Heart right ventricle (tissue), 16 donors: ENCODE measurements at places on chromosomes 6 and 20. TPM values are rescaled to one million over a fixed set of nuclear protein-coding genes. Genes with fewer than 3 reads are reported as not detected.

OR2H1 gene
- not detected for total RNA-seq

ADGB gene
- 3.7 TPM for total RNA-seq

EXOC2 gene
- total RNA-seq: 16.0 TPM

AP5S1 gene
- total RNA-seq: 13.9 TPM

SOBP gene
- total RNA-seq: 25.3 TPM

SPATS1 gene
- not detected for total RNA-seq

DNA sequence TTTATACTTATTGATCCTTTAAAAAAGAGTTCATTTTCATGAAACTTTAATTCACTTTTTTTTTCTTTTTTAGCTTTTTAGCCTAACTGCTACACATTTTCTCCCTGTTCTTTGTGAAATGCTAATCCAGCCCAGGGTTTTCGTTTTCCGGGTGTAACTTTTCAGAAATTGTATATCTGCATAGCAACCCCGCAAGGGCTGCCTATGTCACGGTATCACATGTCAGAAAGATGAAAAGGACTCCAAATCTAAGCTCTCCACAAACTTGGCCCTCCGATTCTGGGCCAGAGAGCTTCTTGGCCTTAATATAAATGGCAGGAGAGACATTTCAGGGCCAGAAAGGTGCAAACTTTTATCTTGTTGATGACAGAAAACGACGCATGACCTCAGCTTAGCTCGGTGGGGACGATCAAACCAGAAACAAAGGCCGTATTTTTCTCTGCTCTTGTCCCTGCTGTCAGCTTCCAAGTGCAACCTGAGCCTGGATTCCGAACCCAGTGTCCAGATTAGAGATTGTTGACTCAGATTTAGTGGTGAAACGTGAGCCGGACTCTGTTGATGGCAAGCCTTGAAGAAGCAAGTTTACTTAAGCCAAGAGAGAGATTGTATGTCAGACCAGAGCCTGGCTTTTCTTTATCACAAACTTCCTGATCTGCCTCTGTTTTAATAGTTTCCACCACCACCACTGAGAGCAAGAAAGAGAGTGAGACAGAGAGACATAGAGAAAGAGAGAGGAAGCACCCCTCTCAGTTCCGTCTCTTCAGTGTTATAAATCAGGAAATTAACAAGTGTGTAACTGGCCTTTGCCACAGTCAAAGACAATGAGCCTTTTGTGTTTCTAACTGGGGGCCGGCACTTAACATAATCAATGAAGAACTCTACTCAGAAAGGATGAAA, 157.8 kb downstream of the SCML4 start:
- no peak for DNase-seq

- no peak for DNase-seq
Observed at GRCh38 chr20:33881989-33882388, 70.8 kb downstream of the CHMP4B start.

- DNase-seq: no peak
Observed at GRCh38 chr20:19283490-19284025, 71.1 kb downstream of the SLC24A3 start.

- no peak for DNase-seq
Observed at GRCh38 chr20:32537657-32538525, 47.2 kb downstream of the NOL4L start.

DNA sequence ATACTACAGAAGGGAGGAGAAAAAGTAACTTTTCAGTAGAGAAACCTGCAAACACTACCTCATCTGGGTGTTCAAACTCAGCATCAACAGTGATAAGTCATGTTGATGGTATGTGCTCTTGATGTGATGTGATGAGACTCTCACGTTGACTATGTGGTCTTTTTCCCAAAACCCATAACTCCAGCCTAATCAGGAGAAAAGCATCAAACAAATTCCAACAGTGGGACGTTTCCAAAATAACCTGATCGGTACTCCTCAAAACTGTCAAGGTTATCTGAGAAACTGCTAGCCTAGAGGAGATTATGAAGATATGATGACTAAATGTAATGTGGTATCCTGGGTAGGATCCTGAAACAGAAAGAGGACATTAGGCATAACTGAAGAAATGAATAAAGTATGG, 41.9 kb upstream of the TAB2 start:
- DNase-seq: no peak

DNA sequence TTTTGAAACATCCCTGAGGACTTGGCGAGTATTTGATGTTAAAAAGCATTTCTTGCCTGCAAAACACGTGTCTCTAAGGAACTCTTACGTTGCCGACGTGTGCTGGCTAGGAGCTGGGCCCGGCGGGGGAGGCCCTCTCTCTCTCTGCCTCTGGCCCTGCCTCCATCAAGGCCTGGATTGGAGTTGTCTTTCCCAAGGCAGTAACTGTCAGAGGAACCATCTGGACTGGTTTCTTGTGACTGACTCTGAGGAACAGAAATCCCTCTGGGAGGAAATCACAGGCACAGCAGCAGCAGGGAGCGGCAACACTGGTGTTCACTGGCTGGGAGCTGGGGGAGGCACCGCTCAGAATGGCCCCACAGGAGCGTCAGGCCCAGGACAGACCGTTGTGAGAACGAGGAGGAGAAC, 244.2 kb downstream of the NRN1 start:
- DNase-seq: peak; percentile 32

GRCh38 chr20:25637247-25637646, 13.4 kb upstream of the NANP start:
- no peak for DNase-seq

DNA sequence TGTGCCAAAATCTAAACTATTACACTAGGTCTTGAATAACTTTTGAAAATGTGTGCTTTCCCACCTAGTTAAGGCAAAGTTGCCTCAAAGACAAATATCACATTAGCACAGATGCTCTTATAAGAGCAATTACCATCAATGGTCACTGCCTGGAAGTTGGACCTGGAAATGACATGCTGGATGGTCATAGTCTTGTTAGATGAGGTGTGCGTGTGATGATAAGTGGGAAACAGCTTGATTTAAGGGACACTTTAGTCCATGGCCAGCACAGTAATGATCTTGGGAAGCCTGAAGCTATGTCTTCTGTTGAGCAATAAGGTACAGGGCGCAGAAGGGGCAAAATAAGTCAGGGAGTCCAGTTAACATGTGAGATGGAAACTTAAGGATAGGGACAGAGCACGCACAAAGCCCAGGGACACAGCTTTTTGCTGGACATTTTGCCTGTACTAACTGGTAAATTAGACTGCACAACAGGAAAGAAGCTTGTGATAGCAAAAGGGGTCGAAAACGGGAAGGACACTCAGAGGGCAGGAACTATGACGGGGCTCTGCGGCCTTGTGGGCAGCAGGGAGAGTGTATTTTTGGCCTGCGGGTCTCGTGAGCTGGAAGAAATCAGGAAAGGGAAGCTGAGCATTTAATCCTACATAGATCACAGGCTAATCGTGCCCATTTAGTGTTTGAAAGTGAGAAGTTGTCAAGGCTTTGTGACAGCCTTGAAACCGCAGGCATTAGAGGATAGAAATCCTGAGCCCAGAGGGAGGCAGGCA, 66.7 kb upstream of the BMP2 start:
- DNase-seq: peak; percentile 57

DNA sequence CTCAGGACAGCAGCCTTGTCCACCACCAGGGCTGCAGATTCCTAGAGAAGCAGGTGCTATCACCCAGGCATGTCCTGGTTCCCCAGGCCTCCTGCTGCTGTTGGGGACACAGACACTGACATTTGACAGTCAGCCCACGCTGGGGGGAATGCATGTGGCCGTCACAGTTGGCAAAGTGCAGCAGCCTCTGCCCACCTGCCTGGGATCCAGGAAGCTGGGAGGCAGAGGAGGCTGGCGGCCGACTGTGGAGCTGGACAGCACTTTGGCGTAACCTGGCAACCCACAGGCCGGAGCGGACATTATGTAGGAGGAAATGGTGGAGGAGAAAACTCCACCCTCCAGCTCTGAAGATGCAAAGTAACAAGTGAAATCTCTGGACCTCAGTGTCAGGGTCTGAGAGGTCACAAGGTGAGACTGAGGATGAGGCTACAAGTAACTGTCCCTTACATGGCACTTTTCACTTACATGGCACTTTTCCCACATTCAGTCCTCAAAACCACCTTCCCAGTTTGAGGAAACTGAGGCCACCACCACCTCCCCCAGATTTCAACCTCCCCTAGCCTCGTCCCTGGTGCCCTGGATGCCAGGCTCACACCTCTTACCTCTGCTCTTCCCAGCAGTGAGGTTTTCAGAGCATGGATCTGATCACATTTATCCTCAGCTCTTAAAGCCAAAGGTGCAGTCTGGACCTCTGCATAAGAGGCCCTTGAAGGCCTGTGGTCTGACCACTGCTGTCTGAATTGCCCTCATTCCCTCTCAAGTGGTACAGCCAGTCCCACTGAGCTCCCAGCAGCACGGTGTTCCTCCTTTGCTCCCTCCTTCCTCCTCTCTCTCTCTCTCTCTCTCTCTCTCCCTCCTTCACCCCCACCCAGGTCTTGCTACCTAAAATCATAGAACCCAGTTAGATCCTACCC, 8.7 kb downstream of the MAP1LC3A start:
- DNase-seq: no peak

DNA sequence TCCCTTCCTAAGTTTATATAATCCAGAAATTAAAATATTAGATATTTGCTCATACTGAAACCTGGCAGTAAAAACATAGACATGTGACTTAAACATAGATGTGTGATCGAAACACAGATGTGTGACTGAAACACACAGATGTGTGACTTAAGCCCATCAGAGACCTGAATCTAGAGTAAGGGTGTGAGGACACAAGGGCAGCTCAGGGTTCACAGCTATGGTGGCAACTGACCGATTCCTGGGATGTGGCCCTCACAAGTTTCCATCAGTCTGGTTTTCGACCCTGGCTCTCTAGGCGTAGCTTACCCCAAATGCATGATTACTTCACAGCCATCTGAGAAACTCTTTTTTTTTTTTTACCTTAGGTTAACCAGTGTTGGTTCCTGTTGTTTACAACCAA, 137.0 kb downstream of the NRN1 start:
- DNase-seq: no peak

DNA sequence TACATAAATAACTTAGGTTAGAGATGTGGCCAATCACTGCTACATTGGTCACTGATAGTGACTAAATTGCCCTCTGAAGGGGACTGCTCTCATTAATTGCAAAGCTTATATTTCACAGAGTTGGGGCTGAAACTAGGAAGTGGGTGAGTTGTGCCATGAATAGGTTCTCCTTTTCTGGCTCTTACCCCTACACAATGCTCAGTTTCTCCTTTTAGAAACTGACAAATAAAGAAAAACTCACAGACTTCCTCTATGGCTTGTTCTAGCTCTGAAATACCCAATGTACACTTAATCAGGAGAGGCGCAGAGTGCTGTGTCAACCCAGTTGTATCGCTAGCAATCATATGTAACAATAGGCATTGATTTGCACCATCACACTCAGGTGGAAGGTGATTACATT, 41.2 kb upstream of the PROKR2 start:
- no peak for DNase-seq

GRCh38 chr20:3654326-3655130, 8.7 kb downstream of the GFRA4 start:
- DNase-seq: no peak

DNA sequence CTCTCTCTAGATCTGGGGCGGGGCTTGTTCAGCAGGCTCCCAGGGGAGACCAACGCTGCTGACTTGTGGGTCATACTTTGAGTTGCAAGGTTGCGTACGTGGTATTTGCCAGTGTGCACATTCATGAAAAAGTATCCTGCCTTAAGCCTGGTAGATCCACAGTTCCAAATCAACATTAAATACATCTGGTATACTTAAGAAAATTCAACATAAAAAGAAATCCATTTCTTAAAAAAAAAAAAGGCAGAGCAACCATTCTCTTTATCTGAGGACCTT, 81.4 kb downstream of the SLC22A3 start:
- DNase-seq: no peak

DNA sequence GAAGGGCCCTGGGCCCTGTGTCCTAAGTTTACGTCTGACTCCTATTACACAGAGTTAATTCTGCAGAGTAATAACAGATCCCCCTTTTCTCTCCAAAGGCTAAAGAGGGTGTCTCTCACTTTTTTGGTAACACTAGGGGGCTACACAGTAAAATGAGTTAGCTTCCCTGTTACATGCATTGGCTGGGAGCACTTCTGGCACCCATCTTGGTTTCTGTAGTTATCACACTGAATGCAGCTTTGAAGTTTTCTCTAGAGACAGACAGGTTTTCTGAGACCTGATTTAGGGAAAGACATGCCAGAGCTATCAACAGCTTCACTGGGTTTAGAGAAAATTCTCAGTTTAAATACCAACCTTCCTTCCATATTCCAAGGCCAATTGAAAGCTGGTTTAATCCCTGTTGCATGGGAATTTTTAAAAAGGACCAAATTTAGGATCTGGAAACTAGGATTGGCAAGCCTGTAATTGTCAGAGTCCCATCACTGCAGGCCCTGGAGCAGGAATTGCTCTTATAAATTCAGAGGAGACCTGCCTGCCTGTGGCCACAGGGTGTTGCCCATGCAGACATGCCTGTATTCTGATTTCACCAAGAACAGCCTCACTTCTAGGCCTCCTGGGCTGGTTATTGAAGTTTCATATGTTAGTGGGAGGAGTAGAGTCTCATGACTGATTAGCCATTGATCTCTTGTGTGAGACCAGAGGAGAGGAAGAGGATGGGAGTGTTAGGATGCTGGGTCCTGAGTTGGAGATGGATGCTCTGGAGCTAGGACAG, 29.4 kb downstream of the RNF8 start:
- DNase-seq: no peak

DNA sequence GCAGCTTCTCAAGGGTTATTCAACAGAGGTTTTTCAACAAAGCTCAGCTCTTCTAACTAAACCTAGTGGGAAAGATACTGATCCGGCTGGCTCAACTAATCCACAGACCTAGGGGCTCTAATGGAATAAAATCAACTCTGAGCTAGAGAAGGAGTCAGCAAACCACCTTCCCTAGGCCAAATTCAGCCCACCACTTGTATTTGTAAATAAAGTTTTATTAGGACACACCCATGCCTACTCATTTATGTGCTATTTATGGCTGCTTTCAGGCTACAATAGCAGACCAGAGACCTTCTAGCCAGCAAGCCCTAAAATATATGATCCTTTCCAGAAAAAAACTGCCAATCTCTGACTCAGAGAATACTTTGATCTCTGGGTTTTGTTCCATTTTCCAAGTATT, 6.0 kb upstream of the RAB22A start:
- no peak for DNase-seq

DNA sequence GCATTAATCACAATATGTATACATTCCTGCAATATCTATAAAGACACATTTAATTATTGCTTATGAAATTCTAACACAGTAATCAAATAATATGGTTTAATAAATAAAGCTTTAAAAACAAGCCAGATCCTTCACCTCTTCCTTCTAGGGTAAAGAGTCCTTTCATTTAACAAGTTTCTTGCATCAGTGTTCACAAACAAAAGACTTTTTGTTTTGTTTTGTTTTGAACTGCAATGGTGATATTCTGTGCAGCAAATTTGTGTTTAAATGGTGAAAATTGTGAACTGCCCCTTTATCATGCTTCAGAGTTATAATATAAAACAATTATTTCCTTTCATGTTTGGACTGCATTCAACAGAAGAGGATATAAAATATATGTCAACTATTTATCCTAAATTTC, 177.3 kb downstream of the EPHA7 start:
- DNase-seq: no peak

DNA sequence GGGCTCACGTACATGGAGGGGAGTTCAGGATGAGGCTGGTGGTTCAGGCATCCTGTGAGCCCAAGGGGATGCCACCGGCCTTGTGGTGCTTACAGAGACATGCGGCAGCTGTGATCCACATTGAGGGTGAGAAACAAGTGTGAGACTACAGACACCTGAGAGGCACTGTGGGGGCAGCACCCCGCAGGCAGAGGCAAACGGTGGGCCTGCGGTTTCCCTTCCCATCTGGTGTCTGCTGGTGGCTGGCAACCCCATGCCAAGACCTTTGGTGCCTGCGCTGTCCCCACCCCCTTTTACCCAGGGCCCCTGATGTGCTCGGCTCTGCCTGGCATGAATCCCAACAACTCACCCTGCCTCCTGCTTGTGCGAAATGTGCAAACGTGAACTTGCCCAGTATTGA, 42.0 kb downstream of the ERMARD start:
- no peak for DNase-seq
